ENCODE measurements at places on chromosomes 3 and 15. TPM values are rescaled to one million over a fixed set of nuclear protein-coding genes. Genes with fewer than 3 reads are reported as not detected.

- DNase-seq: no peak
Observed at GRCh38 chr15:42279234-42279723, 6.0 kb upstream of the TMEM87A start.

DNA sequence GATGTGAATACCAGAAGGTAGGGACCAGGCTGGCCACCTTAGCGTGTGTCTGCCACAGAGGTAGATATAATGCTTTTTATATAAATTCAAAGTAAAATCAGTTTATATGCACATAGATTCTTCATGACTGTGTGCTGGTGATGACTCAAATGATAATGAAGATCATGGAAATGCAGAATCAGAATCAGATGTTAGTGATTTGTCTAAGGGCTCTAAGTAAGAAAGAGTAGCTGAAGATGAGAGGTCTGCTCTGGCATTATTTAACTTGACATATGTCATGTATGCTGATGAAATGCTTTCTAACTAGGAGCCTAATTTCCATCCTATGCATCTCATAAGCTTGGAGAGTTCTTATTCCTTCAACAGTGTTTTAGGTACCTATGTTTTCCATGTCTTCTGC lies 50.3 kb upstream of the DPH6 start:
- DNase-seq: no peak

DNA sequence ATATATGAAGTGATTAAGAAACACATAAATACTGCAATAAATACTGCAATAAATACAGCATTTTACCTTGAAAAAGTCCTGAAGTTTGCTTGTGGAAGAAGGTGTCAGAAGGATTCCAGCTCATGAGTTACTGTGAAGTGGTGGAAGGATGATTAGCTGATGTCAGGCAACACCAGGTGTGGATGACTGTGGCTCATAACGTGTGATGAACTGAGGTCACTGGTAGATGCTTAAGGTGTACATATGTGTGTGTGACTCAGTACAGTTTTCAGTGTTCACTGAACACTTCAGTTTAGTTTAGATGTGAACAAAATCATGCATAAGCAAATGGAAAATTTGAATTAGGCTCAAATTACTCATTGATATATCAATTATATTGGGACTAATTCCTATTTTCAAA lies 1045.0 kb downstream of the NTRK3 start:
- no peak for DNase-seq

GRCh38 chr3:72601060-72601459 lies 247.2 kb downstream of the SHQ1 start:
- no peak for DNase-seq

DNA sequence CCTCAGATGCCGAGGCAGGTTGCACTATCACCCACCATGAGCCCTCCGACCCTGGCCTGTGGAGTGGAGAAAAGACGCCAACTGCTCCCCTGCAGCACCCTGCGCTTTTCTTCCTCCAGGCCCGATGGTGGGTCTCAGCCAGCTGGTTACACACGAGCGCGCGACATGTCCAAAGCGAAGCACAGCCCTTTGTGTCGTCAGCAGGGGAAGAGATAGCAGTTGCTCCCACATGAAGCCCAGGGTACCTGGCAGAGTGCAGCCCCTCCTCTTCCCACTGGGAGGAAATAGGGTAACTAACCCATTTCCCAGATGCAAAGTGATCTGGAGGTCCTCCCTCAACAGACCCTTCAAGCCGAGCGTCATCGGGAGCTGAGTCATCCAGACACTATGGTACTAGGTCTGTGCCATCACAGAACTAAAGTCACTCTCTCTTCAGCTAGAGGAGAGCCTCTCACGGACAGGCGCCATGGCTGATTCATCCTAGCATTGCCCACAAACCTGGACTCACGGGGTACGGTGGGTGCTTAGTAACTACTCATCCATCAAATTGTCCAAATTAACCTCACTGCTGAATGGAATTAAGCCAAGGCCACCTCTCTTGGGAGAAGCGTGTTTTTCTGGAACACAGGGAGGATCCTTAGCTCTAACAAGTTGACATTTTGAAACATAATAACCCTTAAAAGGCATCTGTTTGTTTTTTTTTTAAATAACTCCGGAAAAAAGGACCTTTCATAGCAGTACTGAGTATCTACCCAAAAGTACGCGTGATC lies 45.2 kb upstream of the BDH1 start:
- DNase-seq: no peak

- DNase-seq: no peak
Observed at GRCh38 chr15:67917636-67918035, 77.8 kb upstream of the RNU6-1 start.

DNA sequence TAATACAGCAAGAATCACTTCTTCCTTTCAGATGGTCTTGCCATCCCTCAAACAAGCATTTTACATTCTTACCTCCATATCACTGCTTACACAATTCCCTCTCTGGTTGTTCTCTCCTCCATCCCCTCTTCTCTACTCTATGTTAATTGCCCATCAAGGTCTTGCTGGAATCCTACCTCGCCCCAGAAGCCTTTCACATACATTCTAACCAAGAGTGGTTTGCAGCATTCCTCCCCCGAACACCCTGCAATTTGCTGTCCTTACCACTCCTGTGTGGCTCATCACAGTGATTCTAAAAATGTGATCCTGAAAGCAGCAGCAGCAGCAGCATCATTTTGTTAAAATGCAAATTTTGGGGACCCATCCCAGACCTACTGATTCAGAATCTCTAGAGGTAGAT lies 30.6 kb downstream of the TNIK start:
- no peak for DNase-seq

DNA sequence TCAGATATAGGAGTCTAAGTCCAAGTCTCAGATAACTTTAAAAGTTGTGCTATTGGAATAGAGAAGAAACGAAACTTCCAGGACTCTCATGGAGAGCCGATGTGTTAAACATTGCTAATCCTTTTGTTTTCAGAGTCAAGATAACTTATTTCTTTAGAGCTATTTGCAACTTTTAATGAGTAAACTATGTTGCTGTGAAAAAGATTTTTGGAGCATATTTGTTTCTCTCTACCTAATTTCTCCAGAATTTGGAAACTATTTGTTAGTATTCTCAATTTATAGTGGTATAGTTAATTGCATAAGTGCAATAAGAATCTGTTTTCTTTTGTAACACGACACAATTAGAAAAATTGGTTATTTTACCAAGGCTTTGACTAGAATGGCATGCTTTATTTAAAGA lies 588.9 kb downstream of the NTRK3 start:
- DNase-seq: no peak

- DNase-seq: no peak
Observed at GRCh38 chr15:63572749-63573464, 24.3 kb upstream of the FBXL22 start.

DNA sequence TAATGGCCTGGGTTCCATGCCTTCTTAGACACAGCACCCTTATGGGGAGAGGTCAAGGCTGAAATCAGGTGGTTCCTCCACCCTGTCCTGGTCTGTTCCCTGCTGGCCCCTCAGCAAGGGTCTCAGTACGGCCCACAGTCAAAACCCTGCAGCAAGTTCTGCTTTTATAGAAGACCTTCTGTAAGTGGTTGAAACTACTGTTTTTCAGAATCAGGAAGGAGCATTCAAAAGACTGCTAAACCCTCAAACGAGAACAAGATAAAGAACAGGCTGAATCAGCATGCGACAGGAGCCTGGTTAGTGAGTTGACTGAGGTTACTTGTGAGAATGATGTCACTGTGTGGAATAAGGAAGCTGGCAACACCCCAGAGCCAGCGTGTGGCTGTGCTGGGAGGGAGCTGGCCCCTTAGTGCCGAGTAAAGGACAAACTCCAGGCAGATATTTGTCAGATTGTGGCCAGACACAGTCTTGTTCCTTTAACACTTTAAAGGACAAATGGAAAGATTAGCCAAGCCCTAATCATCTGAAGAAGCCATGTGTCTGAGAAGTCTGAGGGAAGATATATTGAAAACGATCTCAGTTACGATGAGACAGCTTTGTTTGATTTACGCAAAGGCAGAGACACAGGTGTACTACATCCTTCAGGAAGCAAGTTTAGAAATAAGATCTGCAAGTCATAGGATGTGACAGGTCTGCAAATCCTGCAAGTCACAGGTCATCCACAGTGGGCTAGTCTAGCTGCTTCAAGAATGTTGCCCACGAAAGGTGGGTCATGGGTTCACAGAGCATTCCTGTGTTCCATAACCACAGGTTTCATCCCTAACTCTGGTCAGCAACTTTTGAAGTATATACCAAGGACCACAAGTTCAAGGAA lies 54.0 kb downstream of the B3GNT5 start:
- no peak for DNase-seq

DNA sequence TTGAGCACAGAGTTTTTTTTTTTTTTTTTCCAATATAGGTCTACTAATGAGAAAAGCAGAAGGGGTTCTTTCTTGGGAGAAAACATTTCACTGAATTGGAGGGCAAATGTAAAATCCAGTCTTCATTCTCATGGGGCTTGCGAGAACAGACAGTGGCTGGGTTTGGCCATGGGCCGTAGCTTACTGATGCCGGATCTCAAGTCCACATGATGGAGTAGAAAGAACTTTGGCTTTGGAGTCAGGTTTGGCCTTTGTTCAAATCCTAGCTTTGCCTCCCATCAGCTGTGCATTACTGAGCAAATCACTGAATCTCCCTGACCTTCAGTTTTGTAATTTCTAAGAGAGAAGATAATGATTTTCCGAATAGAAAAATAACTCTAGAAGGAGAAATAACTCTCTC lies 59.7 kb downstream of the LMCD1 start:
- no peak for DNase-seq

- no peak for DNase-seq
Observed at GRCh38 chr3:190562866-190563510, 49.1 kb downstream of the IL1RAP start.

- no peak for DNase-seq
Observed at GRCh38 chr15:33188641-33189257, 5.8 kb downstream of the FMN1 start.

- no peak for DNase-seq
Observed at GRCh38 chr15:36738817-36739216, 159.4 kb downstream of the CDIN1 start.

- DNase-seq: no peak
Observed at GRCh38 chr15:74431645-74432044, 2.1 kb downstream of the SEMA7A start.

- DNase-seq: no peak
Observed at GRCh38 chr15:90860942-90861675, 7.3 kb upstream of the FURIN start.

DNA sequence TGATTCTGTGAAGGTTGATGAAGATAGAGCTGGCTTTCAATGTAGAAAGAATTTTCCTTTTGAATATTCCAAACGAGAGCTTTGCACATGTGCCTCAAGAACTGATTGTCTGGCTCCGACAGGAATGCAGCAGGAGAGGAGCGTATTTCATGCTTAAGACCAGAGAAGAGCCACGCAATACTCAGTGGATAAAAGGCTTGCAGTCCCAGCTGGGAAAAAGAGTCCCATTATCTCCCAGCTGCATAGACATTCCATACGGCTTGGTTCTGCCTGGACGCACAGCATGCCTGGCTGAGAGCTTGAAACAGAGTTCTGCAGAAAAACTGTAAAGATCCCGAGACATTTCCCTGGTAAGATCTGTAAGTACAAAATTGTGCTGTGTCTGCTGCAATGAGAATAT lies at the start of gene CNTN6:
CNTN6 (plus strand) TSS at position 254 of the 400 bp plus-strand sequence. CDS start 54,985 bp downstream, outside the sequence.
- no peak for DNase-seq

- DNase-seq: no peak
Observed at GRCh38 chr15:66673410-66674322, 28.4 kb upstream of the SMAD6 start.

DNA sequence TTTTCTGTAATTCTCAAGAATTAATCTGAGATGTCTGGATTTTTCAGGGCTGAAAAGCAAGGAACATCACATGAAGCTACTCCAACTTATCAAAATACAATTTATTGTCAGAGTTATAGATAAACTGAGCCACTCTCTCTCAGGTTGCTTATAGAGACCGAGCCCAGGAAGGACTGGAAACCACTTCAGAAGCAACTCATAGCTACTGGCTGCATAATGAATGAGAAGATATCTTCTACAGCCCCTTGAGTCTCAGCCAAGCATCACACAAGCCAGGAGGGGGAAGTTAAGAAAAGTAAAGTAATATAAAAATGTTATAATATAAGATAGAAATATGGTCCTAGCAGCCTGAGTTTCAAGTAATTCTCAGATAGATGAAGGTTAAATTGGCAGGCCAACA lies 186.0 kb downstream of the TNIK start:
- DNase-seq: no peak

GRCh38 chr3:190533511-190534281 lies 19.8 kb downstream of the IL1RAP start:
- DNase-seq: no peak

The NCK1 gene
- polyA plus RNA-seq: 36.2 TPM

The ZNF639 gene
- 59.4 TPM for polyA plus RNA-seq

The CACNA1D gene
- polyA plus RNA-seq: 14.3 TPM

The STAB1 gene
- polyA plus RNA-seq: 44.1 TPM

The FILIP1L gene
- polyA plus RNA-seq: 47.8 TPM

The IMPG2 gene
- polyA plus RNA-seq: 0.57 TPM

The CCDC50 gene
- 74.3 TPM for polyA plus RNA-seq

The THSD4 gene
- polyA plus RNA-seq: 43.0 TPM

The PARP6 gene
- polyA plus RNA-seq: 95.7 TPM

The NAALADL2 gene
- polyA plus RNA-seq: 25.3 TPM

The IL1RAP gene
- 19.8 TPM for polyA plus RNA-seq

The GREM1 gene
- polyA plus RNA-seq: 0.60 TPM

All from left renal pelvis (tissue), 4 donors.